Pancreas (tissue), 10 donors: ENCODE measurements at places on chromosomes 4 and X.
A peak's percentile ranks its signal among the peaks of the same experiment; 100 is the strongest.

- DNase-seq, result no peak
Measured at GRCh38 chr4:125938541-125938940, 623.8 kb downstream of the FAT4 start.

DNA sequence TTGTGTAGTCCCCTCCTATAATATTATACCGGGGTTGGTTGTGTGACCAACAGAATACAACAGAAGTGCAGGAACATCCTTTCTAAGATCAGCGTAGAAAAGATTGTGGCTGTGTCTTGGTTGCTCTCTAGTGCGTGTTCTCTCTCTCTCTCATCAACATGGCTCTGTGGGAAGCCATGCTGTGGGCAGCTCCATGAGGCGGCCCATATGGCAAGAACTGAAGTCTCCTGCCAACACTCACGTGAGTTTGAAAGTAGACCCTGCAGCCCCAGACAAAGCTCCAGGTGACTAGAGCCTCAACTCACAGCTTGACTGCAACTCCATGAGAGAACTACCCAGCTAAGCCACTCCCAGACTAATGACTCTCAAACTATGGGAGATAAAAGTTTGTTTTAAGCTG is 118.7 kb downstream of the TSPAN5 start:
- no peak for DNase-seq

DNA sequence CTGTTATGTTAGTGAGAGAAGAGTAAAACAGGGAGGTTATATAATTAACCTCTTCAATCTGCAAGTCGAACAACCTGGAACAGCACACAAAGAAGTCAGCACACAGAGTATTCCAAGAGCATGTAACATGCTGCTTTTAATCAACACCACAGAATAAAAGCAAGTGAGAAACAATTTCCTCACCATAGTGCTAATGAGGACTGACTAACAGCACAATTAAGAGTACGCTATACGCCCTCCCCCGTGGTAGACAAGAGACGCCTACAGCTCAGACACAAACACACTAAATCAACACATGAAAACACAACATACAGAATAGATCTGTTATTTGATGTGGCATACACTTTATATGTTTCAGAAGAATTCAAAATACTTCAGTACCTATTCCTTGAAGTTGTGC is 103.0 kb downstream of the PPP3CA start:
- no peak for DNase-seq

- DNase-seq, result no peak
Measured at GRCh38 chr4:25211721-25212120, 22.1 kb upstream of the PI4K2B start.

DNA sequence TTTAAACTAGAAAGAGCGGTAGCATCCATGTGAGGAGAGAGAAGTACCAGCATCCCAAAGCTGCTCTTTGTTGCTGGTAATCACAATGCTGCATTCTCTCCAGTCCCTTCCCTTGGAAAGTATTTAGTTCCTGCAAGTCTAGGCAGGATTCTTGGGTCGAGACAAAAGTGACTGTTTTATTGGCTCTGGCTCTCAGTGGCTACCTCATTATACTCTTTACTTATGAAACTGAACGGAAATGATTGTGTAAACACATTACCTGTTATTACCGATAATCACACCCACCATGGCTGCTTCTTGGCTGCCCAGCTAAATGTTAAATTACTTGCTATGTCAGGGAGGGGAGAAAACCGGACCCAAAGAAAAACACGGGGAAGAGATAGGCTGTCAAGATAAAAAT is 26.2 kb downstream of the ATXN3L start:
- no peak for DNase-seq

- no peak for DNase-seq
Measured at GRCh38 chr4:179467878-179468277, 2025.6 kb upstream of the AGA start.

DNA sequence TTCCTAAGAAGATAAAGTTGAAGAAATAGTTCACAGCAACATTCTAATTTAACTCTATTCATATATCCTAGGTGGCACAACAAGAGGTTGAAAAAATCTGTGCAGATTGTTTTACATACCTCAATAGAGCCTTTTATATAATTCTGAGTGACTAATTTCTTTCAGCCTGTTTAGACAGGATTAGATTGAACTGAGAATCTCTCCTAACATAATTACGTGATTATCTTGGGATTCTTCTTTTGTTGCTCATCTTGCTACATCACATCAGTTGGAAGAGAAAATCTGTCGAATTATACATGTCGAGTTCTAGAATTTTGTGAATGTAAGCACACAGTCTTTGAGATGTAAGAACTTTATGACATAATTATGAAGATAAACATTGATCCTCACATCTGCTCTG is 1873.7 kb upstream of the IGFBP7 start:
- no peak for DNase-seq

GRCh38 chr4:156886481-156886880 is 85.1 kb downstream of the PDGFC start:
- DNase-seq, result no peak

DNA sequence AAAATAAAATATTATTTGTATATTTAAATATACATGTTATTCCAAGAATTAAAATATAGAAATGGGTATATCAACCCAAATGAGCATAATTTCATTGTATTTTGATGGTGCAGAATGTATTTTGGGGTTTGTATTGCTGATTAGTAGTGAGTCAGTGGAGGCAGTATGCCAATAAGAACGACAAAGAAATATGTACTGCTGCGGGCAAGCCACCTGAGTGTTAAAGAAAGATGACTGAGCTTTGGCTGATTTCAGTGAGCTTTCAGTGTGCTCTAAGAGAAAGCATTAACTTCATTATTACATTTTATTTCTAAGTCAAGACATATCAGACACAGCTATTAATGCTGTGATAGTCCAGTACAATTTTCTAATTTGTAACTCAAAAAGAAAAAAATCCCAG is 297.8 kb downstream of the ANK2 start:
- no peak for DNase-seq

DNA sequence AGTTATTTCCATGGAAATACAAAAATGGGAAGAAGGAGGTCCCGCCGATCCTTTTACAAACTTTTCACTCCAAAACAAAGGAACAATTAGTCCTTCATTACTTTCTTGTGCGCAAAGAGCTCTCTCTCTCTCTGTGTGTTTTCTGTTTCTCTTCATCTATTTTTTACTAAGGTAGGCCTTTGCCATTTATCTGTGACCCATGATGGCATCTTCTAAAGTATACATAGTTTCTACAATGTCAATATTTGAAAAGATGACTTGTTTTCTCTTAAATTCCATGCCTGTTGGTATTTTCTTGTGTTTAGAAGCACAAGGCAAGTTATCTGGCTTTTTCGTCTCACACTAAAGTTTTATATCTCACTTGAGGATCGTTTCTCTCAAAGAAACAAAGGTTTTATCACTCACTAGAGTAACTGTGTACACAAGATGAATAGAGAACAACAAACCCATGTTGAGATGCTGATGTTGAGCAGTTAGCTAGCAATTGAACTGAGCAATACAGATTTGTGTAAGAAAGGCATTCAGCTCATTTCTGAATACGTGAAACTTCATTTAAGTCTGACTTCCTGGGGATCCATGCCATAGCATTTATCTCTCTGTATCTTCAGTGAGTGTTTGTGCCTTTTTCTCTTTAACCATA is 250.3 kb downstream of the GBA3 start:
- no peak for DNase-seq

- DNase-seq, result no peak
Measured at GRCh38 chr4:184775854-184776555, 42.1 kb upstream of the CENPU start.

DNA sequence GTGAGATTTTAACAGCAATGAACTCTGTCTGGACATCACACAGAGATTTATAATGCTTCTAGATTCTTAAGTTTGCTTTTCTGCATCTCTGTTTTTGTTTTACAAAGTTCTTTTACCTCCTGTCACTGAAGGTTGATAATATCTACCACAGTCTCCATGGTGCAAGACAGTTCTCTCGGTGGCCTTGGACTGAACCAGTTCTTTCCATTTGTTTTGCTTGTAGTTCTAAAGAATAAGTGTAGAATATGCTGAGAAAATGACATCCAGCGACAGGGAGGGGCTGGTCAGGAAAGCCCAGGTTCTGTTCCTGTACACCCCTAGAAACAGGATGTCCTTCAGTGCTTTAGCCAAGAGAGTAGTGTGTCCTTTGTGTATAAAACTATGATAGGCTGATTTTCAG is 1079.5 kb upstream of the INTU start:
- DNase-seq, result no peak

DNA sequence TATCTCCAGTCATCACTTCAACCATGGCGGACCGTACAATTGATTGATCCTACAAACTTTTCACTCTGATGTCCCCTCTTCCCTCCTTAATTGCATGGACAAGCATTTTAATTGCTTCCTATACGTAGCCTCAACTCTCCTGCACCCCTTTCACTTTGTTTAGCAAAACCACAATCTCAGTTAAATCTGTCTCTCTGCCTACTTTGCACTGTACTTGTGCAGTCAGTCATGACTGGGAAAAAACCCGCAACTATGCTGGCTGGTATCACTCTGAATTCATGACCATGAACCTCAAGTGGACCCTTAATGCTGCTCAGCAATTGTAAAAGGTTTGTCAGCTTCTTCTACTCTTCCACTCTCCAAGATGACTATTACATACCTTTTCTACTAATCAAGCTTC is 51.7 kb upstream of the AFF2 start:
- no peak for DNase-seq

GRCh38 chr4:168880072-168880675 is 129.9 kb downstream of the CBR4 start:
- DNase-seq, result no peak

GRCh38 chr4:21790438-21791029 is 158.0 kb downstream of the KCNIP4 start:
- DNase-seq, result no peak

DNA sequence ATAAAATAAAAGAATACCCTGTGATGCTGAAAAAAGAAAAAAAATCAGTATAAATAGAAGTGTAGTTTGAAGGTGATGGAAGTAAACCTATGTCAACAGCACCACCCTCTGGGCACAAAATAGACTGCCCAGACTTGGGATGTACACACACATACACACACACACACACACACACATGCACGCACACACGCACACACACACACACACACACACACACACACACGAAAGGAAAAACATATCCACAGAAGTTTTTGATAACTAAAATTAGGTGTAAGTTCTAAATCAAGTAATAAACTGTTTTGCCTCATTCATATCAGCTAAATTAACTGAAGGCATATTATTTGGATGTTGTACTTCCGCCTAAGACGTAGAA is 40.5 kb downstream of the ANXA5 start:
- DNase-seq, result no peak

DNA sequence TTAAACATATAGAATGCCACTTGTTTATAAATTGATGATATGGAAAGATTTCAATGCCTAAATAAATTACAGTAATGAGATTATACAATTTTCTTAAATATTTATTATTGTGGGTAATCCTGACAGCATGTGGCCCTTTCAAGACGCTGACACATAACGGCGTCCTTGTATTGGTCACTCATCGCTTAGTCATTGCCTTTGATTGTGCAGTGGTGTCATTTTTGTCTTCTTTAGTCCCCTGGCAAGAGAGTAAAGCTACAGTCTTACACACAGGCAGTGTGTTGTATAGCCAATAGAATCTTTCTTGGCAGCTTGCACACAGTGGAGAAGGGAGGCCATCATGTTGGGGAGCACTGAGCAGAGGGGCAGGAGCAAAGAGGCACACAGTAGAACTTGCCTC is 361.8 kb upstream of the GALNT7 start:
- DNase-seq, result no peak

DNA sequence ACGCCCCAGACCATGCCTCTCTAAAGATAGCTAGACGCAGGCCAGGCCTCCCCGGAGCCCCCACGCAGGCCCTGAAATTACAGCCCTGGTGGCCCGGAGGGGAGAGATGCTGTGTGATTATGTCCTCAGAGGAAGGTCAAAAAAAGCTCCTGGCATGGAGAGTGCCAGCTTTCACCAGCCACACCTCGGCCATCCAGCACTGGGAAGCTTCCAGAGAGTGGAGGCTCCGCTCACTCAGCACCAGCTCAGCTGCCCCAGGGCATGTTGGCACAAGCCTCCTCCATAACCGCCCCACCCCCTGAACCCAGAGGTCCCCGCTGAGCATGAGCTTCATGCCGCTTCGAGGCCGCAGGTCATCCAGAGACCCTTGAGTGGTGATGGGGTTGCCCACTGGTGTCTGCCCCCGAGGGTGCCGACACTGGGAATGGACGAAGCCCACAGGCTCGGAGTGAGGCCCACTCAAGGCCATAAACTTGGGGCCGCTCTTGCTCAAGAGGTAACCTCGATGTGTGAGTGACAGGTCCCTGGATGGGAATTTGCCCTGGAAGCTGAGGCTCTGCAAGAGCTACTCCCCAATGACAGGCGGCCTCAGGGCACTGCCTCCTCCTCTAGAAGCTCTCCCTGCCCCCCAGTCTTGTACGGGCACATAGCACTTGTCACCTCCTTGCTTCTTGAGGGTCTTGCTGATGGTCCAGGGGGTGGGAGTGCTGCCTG is 4.4 kb upstream of the BGN start:
- DNase-seq, result no peak

- no peak for DNase-seq
Measured at GRCh38 chr4:122855353-122855890, 28.8 kb downstream of the FGF2 start.

DNA sequence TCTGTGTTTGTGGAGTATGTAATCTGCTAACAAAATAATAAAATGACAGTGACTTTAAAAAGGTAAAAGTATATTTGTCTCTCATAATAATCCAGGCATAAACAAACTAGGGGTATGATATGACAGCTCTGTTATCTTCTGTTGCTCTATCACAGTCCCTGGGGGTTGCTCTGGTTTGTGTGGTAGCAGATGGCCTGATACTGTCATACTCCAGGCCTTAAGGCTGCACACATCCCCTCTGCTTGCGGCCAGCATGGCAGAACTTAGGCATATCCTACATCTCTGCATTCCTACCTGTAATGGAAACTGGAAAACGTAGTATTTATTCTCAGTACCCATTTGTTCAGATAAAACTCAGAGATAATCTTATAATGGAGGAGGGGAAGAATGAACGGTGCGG is 117.9 kb upstream of the HAND2 start:
- no peak for DNase-seq

- DNase-seq, result no peak
Measured at GRCh38 chr4:25592736-25593135, 62.9 kb upstream of the SLC34A2 start.

DNA sequence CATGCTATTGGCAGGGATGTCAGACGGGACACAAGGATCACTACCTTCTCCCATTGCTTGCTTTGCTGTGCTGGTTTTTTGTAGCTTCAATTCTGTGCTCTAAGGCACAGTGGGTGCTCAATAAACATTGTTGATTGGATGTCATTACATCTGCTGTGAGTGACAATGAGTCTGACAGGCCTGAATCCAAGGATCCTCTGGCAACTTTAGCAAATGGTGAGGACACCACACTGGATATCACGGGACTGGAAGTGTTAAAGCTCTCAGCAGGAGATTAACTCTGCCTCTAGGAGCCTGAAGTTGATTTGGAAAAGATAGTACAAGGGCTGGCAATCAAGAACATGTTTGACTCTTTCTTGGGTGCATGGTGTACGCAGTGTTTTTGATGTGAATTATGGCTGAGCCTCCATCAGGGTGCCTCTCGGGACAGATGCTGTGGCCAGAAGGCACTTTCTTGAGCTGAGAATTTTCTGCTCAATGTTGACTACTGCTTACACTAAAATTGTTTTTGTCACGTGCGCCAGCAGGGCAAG is 217.9 kb downstream of the ARAP2 start:
- no peak for DNase-seq

GRCh38 chr4:37994569-37994968 is 34.4 kb downstream of the PTTG2 start:
- no peak for DNase-seq

- DNase-seq, result peak; percentile 32
Measured at GRCh38 chr4:54539500-54540029, 118.2 kb upstream of the KIT start.
